ENCODE measurements at places on chromosomes 1 and 21.

DNA sequence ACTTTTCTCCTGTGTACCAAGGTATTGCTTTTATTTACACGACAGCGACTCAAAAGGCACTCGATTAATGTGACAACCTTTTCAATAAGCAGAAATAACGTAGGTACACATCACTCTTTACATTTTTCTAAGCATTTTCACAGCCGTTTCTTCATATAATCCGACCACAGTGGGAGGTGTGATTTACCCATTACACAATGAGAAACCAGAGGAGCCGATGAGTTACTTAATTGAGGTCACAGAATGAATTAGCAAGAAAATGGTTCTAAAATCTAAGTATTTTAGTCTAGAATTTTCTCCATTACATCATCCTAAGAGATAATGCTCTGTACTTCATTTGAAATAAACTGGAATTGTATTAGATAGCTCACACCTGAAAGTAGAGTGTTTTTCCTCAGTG lies 71.5 kb downstream of the UMODL1 start:
- no peak for DNase-seq

- no peak for DNase-seq
Measured at GRCh38 chr1:192284927-192285326, 31.9 kb upstream of the RGS21 start.

- DNase-seq = no peak
Measured at GRCh38 chr1:236142253-236143103, at the start of gene GPR137B. TSS of gene GPR137B (plus strand) at chr1:236142539. CDS start at chr1:236142623, 84 bp downstream.

DNA sequence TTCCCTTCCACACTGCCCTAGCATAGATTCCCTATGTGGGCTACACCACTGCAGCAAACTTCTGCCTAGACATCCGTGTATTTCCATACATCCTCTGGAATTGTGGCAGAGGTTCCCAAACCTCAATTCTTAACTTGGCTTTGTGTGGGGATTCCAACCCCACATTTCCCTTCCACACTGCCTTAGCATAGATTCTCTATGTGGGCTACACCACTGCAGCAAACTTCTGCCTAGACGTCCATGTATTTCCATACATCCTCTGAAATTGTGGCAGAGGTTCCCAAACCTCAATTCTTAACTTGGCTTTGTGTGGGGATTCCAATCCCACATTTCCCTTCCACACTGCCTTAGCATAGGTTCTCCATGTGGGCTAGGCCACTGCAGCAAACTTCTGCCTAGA lies 31.4 kb downstream of the ZNF670 start:
- DNase-seq = no peak

- DNase-seq = no peak
Measured at GRCh38 chr1:44777547-44777946, 2.2 kb downstream of the RPS8 start.

DNA sequence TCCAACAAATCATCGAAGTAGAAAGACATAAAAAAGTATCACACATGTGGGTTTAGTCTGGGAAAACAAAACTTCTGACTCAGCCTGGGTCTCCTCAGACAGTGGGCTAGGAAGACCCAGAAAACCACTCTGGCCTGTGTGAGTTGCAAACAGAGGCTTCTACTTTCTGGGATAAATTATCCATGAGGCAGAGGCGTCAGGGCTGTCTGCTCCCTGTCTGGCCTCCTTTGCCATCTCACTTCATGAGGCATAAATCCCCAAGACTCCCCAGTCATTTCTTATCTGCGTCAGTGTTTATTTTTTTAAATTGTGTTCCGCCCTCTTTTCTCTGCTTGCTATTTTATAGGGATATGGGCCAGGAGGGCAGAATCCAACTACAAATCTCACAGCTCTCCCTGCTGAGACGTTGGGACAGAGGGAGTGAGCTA lies 80.6 kb upstream of the TRABD2B start:
- DNase-seq = no peak

GRCh38 chr1:162680419-162681121 lies 48.3 kb downstream of the DDR2 start:
- no peak for DNase-seq

- no peak for DNase-seq
Measured at GRCh38 chr1:211896958-211897357, 66.4 kb upstream of the LPGAT1 start.

GRCh38 chr1:58763214-58763613 lies 20.6 kb downstream of the JUN start:
- DNase-seq = no peak

- no peak for DNase-seq
Measured at GRCh38 chr1:197663162-197663953, 111.9 kb downstream of the DENND1B start.

- no peak for DNase-seq
Measured at GRCh38 chr1:210251680-210252490, 19.3 kb downstream of the SERTAD4 start.

GRCh38 chr1:101290119-101290921 lies 53.5 kb downstream of the S1PR1 start:
- DNase-seq = no peak

DNA sequence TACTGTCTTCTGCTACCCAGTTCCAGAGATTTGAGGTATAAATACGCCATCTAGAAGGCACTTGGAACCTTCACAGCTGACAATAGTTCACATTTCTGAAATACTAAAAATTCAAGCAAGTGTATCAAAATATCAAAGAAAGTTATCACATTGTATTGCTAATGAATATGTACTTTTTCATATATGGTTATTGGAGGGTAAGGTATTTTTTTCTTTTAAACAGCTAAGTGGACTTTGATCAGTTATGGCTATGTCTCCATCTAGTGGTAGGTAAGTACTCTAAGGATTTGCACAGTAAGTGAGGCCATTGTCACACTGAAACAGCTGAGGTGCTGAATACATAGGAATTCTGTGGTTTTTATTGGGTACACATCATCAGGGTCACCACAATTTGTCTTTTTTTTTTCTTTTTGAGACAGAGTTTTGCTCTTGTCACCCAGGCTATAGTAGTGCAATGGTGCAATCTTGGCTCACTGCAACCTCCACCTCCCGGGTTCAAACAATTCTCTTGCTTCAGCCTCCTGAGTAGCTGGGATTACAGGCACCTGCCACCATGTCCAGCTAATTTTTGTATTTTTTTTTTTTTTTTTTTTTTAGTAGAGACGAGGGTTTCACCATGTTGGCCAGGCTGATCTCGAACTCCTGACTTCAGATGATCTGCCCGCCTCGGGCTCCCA lies 49.1 kb upstream of the CR2 start:
- DNase-seq = no peak

DNA sequence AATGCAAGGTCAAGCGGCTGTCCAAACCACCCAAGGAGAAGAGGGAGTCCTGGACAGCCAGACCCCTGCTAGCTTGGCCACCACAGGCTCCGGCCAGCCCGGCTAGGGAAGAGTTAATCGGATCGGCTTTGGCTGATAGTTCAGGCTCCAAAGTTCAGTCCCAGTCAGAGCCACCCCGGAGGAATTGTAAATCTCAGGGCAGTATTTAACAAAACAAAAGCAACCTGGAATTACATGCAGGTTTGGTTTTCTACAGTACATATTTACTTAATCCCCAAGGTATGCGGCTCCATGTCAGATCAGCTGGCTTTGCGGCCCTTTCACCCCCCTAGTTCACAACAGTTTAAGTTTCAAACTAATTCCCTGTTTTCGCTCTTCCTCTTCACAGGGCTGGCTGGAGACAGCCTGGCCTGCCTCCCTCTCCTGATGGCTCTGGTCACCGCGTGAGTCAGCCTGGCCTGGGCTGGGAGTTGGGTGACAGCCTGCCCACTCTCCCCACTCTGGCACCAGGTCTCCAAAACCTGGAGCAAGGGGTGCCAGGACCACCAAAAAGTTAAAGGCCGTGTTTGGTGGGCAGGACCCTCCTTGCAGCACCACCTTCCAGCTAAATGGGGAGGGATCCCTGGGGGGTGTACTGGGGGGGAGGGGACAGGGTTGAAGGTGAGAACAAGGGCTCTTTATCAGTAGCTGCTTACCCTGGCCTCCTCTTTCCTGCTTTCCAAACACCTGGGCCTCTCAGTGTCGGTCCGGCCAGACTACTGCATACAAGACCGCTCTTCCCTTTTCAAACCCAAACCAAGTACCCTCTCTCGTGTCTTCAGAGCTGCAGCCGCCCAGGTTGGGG lies 1.9 kb downstream of the DHRS3 start:
- DNase-seq = no peak

- DNase-seq = no peak
Measured at GRCh38 chr1:118949315-118949714, 38.8 kb downstream of the TBX15 start.

DNA sequence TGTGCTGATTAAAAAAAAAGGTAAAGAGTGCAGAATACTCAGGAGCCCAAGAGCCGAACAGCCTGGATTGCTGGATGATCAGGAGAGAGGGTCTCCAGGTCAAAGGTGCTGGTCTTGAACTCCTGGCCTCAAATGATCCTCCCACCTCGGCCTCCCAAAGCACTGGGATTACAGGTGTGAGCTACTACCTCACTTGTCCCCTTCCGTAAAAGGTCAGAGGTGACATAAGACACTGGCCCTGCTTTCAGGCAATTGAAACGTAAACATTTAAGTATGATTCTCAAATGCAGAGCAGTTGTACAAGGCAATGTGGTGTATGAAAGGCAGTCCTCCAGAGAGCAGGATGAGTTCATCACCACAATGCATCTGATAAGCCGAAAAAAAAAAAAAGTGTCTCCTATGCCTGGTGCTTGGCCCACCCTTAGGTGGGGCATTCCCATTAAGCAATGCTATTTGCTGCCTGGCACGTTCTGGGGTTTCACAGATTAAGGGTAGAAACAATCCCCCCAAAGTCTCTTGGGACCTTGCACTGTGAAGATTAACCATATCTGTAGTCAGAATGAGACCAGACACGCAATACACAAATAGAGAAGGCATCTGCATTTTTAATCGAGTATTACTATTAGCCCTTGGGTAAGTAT lies 47.7 kb downstream of the PARP1 start:
- DNase-seq = no peak

DNA sequence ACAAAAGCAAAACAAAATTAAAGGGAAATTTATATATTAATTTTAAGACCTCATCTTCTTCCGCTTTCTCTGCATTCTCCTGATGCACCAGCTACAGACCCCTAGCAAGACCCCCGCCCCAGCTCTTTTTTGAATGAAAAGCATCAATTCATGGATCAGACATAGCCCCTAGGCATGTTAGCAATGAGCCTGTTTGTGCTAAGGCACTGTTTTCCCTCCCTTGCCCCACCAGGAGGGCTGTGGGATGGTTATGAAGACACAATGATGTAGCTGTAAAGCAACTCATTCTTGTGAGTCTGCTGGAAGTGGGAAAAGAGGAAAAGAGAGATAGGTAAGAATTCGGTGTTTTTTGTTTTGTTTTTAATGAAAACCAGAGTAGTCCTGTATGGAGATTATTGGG lies 88.5 kb upstream of the ZBTB18 start:
- DNase-seq = no peak

GRCh38 chr1:193183019-193183627 lies 3.3 kb downstream of the B3GALT2 start:
- DNase-seq = no peak

DNA sequence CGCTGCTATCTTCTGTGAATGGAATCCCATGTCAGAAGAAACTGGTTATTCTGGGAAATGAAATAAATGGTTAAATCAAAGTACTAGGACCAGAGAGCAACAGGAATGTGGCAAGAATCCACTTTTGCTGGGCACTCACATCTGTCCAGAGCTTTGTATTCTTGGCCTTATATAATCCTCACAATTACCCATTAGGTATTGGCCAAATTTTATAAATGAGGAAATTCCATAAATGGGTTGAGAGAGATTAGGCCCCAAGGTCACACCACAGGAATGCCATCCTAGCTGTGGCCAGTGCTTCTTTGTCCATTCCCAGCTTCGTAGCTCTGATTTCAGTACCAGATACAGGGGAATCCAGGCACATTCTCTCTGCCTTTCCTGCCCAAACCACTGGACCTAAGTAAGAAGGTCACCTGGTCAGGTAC lies 76.1 kb upstream of the HOOK1 start:
- DNase-seq = no peak

- no peak for DNase-seq
Measured at GRCh38 chr1:186026946-186027345, 292.8 kb downstream of the HMCN1 start.

GRCh38 chr1:61132645-61133334 lies 50.4 kb downstream of the NFIA start:
- DNase-seq = no peak

- no peak for DNase-seq
Measured at GRCh38 chr1:182170891-182171461, 109.5 kb upstream of the ZNF648 start.

GRCh38 chr1:226882631-226883409 lies 12.4 kb downstream of the PSEN2 start:
- DNase-seq = no peak

- no peak for DNase-seq
Measured at GRCh38 chr1:161915051-161915503, 108.6 kb downstream of the OLFML2B start.

- DNase-seq = no peak
Measured at GRCh38 chr1:198906739-198907422, 268.0 kb downstream of the PTPRC start.

DNA sequence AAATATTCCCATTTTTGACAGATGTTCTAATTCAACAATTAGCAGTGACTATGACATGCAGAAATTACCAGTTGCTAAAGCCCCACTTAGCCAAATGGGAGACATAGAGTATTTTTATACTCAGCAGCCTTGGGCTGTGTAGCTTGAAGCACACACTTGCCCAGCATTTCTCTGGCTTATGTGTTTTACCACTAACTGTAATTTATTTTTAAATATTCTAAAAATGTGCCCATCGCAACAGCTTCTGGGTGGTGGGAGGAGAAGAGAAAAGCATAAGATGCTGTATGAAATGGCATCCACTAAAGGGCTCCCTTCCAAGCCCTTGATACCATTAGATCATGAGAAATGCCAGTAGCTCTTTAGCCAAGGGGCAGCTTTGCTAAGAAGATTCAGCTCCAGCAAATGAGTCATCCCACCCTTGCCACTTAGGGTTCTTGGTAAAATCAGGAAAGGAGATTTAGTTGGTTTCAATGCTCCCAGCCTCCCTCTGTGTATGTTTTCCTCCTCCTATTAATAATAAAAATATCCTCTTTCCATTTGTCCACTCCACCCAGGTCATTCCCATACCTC lies 462.7 kb upstream of the DEPDC1 start:
- DNase-seq = no peak

- DNase-seq = no peak
Measured at GRCh38 chr21:34510148-34511142, 1.6 kb downstream of the KCNE1 start.

GRCh38 chr1:206734499-206735142 lies 36.0 kb upstream of the IL19 start:
- no peak for DNase-seq

GRCh38 chr1:16430606-16431005 lies 6.6 kb downstream of the SPATA21 start:
- DNase-seq = peak; percentile 73

DNA sequence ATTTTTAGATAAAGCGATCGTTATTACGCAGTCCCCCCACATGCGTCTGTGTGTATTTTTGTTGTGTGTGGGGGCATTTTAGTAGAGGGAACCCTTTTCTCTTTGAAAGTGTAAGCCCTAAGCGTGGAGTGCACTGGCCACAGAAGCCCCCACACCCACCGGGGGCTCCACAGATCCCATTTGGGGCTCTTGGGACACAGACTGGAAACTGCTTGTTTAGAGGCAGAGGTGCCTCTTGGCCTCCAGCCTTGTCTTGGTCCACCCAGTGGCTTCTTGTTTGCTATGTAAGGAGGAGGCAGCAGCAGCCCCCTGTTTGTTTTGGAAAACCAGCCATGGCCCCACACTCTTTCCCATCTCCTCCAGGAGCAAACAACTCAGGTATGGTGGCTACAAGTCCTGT lies 42.8 kb downstream of the SLC37A1 start:
- no peak for DNase-seq

Data from iPS DF 19.7 (cell line).